ENCODE measurements at places on chromosomes 16 and 17. TPM values are rescaled to one million over a fixed set of nuclear protein-coding genes. Genes with fewer than 3 reads are reported as not detected.

DNA sequence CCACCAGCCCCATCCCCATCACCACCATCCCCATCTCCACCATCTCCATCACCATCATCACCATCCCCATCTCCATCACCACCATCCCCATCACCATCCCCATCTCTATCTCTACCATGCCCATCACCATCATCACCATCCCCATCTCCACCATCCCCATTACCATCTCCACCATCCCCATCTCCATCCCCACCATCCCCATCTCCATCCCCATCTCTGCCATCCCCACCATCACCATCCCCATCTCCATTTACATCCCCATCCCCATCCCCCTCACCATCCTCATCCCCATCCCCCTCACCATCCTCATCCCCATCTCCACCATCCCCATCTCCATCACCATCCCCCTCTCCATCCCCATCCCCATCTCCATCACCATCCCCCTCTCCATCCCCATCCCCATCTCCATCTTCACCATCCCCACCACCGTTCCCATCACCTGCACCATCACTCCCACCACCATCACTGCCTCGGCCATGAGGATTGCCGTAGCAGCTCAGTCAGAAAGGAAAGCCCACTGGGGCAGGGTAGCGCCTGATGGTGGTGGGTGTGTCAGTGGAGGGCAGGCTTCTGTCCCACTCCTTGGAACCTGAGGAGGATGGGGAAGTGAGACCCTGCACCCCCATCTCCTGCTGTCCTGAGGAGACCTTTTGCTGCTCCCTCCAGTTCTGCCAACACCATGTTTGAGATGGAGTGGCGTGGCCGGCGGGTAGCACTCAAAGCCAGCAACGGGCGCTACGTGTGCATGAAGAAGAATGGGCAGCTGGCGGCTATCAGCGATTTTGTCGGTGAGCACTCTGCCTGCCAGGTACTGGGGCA is 7.5 kb downstream of the FSCN2 start:
- peaks cover 15% of the 10 kb centered on the region for H3K4me1 ChIP-seq
- no peak overlapping the region for H3K4me3 ChIP-seq

The SLC16A6 gene
- polyA plus RNA-seq: 31.1 TPM

DNA sequence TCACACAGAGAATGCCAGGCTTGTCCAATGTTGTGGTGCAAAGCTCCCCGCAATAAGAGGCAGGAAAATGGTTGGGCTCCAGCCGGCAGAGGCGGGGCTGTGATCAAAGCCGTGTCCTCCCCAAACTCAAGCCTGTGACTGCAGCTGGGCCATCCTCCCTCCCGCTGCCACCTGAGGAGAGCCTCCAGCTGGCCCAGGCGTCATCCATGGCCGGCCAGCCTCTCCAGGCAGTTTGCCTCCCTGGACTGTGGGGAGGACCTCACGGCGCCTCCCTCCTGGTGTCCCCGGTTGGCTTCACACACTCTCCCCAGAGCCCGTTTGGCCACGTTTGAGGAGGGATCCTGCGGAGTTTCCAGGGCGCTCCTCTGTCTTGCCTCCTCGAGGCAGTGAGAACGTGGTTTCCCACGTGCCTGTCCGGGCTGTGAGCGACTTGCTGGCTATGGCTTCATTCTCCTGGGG is 134.1 kb downstream of the IRF8 start:
- no peak overlapping the region for H3K4me3 ChIP-seq
- DNase-seq: no peak
- peaks cover 6% of the 10 kb centered on the region for H3K27me3 ChIP-seq
- H3K27ac ChIP-seq: no peak overlapping the region
- H3K4me1 ChIP-seq: no peaks in the 10 kb centered on the region

The GFER gene
- 53.2 TPM for polyA plus RNA-seq

The TLCD1 gene
- polyA plus RNA-seq: 1.3 TPM

GRCh38 chr17:47669081-47669480 is 19.4 kb downstream of the KPNB1 start:
- H3K4me3 ChIP-seq: no peak overlapping the region
- DNase-seq: no peak
- H3K4me1 ChIP-seq: no peaks in the 10 kb centered on the region

- DNase-seq: no peak
- H3K4me1 ChIP-seq: peaks cover 7% of the 10 kb centered on the region
- no peaks in the 10 kb centered on the region for H3K27me3 ChIP-seq
- no peak overlapping the region for H3K27ac ChIP-seq
These were observed 29.9 kb downstream of the KCNJ16 start for GRCh38 chr17:70104791-70105523.

- no peaks in the 10 kb centered on the region for H3K27me3 ChIP-seq
- H3K36me3 ChIP-seq: no peaks in the 10 kb centered on the region
- no peak for DNase-seq
- peak overlapping the region; percentile 98 for H3K4me3 ChIP-seq
- peak overlapping the region; percentile 99 for H3K27ac ChIP-seq
These were observed 511 bp upstream of the LIG3 start for GRCh38 chr17:34979650-34980352.
